ENCODE measurements at places on chromosomes 4 and X. TPM values are rescaled to one million over a fixed set of nuclear protein-coding genes. Genes with fewer than 3 reads are reported as not detected.

DNA sequence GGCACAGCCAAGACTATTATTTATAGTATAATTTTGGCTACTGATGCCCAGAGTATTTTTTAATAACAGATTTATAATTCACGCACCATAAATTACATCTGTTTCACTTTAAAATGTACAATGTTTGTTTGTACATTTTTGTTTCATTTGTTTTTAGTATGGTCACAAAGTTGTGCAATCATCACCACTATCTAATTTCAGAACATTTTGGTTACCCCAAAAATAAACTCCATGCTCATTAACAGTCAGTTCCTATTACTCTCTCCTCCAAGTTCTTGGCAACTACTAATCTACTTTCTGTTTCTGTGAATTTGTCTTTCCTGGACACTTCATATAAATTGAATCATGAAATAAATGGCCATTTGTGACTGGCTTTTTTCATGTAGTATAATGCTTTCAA, 176.7 kb downstream of the SH3BGRL start:
- no peak for DNase-seq

GRCh38 chr4:56134266-56134665, 185.5 kb downstream of the CEP135 start:
- no peak for DNase-seq

GRCh38 chr4:164956766-164957643, 20.5 kb downstream of the TRIM61 start:
- peak; percentile 54 for DNase-seq

- DNase-seq, result no peak
Observed at GRCh38 chr4:88758264-88758663, 60.6 kb upstream of the NAP1L5 start.

GRCh38 chrX:20633451-20633850, 366.7 kb upstream of the RPS6KA3 start:
- DNase-seq, result no peak

- DNase-seq, result no peak
Observed at GRCh38 chrX:136185401-136186022, 38.2 kb downstream of the FHL1 start.

GRCh38 chr4:137000432-137000831, 531.9 kb downstream of the PCDH18 start:
- no peak for DNase-seq

GRCh38 chr4:139799615-139800014, 134.0 kb downstream of the MGST2 start:
- DNase-seq, result no peak

DNA sequence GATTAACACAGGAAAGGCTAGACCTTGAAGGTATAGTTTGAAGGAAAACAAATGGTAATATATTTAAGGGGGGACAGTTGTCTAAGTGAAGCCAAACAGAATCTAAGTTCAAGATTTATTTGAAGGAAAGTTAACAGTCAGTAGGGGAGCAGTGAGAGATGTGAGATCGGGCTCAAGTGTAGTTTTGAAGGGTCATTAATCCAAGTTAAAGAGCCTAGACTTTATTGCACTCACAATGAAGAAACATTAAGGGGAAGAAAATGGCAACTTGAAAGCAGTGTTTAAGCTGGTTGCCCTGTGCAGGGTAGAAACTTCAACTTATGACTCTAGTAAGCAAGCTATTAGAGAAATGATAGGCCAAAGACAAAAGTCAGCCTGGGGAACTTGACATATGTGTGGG, 1952.2 kb downstream of the PCDH7 start:
- no peak for DNase-seq

GRCh38 chrX:44945736-44946135, 72.7 kb downstream of the KDM6A start:
- no peak for DNase-seq

DNA sequence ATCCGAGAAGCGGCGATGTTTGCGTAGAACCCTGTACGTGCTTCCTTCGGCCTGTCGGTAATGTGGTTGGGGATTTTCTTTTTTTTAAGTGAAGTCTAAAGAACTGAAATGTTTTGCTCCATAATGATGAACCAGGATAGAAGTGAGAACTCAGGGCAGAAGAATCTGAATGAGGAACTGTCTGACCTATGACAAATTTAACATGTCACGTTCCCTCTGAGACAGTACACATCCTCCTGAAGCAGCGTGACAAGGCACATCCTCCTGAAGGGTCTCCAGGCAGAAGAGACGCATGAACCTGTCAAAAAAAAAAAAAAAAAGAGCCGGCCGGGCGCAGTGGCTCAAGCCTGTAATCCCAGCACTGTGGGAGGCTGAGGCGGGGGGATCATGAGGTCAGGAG, 6.2 kb downstream of the CSF2RA start:
- no peak for DNase-seq

The CLDN34 gene
- not detected for total RNA-seq

The RPS6KA6 gene
- 14.6 TPM for total RNA-seq

The SPINK2 gene
- 1.4 TPM for total RNA-seq

The IL2RG gene
- not detected for total RNA-seq

The BEX2 gene
- 57.5 TPM for total RNA-seq

The PAGE2 gene
- total RNA-seq, result not detected

The DGKQ gene
- 9.3 TPM for total RNA-seq

The RASSF6 gene
- 0.28 TPM for total RNA-seq

All from H1 (cell line).